ENCODE measurements at places on chromosomes 3 and 15.

DNA sequence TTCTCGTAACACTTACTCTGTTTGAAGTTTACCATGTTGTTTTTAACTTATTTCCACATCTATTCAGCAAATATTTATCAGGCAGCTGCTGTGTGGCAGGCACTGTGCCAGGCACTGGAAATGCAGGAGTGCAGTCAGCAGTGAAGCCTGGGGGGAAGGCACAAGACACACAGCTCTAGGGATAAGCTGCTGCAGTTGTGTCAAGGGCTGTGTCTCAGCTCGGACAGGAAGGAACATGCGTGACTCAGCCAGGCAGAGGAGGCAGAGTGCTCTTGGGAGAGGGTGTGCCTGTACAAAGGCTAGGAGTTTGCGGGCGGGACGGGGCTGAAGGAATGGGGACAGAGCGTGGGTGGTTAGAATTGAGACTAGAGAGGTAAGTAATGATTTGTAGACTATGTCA lies 24.7 kb downstream of the LYSMD4 start:
- no peak for DNase-seq

GRCh38 chr15:65331811-65332210 lies 27.3 kb downstream of the RNU5B-1 start:
- no peak for DNase-seq

DNA sequence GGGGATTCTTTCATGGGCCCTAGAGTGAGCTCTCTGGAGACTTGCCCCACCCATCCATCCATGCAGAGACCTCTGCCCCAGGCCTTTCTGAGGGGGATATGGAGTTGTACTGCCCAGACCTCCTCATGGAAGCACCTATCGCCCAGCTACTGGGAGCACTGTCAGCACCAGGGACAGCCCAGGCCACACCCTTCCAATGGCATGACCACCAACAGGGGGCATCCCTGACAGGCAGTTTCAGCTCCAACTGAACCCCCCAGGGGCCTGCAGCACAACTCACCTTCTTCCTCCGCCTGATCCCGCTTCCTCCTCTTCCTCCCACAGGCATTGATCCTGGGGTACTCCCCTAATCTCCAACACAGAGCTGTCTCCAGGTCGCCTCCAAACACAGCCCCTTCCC lies 21.8 kb downstream of the MRPS11 start:
- no peak for DNase-seq

DNA sequence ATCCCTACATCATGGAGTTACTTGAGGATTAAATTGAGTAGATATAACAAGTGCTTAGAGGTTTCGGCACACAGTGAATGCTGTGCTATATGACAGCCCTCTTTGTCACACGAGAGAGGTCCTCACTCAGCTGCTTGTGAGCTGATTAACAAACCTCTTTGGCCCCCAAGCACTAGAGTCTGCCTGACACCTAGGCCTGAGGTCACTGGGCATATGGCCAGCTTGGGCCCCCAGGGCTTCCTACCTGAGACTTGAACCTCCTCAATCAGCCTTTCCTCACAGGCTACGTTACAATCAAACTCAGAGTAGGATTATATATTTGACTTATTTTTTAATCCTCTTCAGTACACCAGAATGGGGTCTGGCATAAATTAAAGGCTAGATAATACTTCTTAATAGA lies 88.8 kb downstream of the WDR72 start:
- DNase-seq: no peak

GRCh38 chr15:94580211-94580885 lies 349.0 kb downstream of the MCTP2 start:
- DNase-seq: no peak
